ENCODE measurements at places on chromosomes 6 and 20. TPM values are rescaled to one million over a fixed set of nuclear protein-coding genes. Genes with fewer than 3 reads are reported as not detected.

DNA sequence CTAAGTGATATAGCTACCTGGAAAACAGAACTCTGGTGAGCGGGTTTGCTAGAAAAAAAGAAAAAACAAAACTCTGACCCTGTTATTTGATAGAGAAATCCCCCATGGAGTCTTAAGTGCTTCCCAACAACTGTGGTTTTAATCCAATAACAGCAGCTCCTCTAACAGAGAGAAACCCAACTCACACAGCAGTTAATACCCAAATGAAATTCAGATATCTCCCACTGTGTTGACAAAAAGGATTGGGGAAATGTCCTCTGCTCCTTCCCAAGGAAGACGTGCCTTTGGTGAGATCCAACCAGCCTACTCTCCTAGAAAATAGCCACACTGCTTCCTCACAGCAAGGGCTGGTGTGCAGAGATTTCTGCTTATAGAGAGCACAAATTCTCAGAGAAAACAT is 200.4 kb upstream of the FBXL4 start:
- DNase-seq = no peak

DNA sequence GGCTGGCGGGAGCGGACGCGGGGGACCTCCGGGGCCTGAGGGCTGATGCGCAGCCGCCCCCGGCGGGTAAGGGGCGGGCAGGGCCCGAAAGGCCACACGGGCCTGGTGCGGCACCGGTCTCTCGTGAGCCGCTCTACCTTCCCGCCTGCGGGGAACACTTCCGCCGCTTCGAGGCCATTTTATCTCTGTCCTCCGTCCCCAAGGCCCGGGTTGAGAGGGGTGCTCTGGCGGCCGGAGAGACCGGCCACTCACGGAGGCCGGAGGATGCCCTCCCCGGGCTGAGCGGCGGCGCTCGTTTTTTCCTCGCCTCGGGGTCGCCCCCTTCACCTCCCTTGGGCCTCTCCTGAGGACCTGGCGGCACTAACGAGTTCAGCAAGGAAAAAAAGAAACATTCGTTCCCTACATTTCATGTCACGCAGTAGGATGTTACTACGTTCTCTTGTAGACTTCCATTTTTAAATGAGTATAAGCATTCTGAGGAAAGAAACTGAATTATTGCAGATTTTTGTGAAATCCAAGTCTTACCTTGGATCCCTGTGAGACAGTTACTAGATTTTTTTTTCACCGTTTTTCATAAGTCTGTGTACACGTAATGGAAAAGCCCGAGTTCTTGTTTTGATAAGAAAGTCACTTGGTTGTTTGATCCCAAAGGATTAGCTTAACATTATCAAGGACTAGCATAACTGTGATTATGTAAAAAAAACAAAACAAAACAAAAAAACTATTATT is 575 bp downstream of the WTAP start:
- DNase-seq = no peak

GRCh38 chr6:15320693-15321092 is 74.8 kb downstream of the JARID2 start:
- no peak for DNase-seq

The RHAG gene
- 2.6 TPM for total RNA-seq

DNA sequence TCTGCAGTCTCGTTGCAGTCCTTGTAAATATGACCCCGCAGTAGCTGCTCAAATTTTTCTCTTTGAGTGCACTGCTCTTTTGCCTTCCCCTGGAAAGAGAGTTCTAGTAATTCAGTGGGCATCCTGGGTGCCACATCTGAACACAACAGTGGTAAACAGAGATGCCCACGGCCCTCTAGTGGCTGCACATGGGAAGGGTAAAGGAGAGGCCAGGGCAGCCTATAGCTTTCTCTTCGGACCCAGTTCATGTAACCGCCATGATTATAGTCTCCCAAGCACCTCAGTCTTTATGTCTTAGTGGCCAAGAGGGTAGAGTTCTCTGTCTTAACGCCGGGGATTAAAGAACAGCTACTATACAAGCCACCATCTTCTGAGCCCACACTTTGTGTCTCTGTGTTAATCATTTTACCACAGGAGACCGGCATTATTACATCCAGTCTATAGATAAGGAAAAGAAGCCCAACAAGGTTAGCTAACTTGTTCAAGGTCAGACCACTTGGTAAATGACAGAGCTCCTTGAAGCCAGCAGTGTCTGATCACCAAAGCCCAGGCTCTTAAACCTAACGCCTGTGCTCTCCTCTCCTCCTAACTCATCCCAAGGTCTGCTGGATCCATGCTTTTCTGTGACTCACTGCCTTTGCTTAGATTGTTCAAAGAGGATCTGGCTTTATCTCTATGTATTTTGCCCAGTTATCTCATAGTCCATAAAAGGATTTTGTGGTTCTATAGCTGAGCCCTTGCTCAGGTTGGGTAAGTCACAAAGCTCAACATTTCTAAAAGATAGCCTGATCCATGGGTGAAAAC is 81.8 kb downstream of the ISM1 start:
- DNase-seq = no peak

DNA sequence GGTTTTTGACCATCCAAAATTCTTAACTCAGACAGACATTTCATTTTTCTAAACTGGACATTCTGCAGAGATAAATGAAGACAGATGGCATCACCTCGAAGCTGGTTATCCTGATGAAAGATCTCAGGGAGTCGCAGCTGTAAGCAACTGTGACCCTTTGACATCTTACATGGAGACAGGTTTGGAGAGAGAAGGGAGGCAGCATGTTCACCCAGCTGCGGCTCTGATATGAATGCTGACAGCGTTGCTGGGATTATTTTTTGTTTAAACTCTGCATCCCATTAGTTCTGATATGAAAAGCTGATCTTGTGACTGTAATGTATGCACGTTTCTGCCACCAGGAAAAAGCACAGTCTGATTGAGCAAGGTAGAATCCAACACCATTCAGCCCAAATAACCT is 89.4 kb downstream of the C6orf118 start:
- DNase-seq = no peak

The CFAP61 gene
- 0.60 TPM for total RNA-seq

GRCh38 chr20:20711413-20711812 is 1.0 kb downstream of the RALGAPA2 start:
- no peak for DNase-seq

The FRS3 gene
- 4.8 TPM for total RNA-seq

The MCM9 gene
- 17.0 TPM for total RNA-seq

GRCh38 chr6:38127284-38127683 is 307.8 kb downstream of the ZFAND3 start:
- no peak for DNase-seq

DNA sequence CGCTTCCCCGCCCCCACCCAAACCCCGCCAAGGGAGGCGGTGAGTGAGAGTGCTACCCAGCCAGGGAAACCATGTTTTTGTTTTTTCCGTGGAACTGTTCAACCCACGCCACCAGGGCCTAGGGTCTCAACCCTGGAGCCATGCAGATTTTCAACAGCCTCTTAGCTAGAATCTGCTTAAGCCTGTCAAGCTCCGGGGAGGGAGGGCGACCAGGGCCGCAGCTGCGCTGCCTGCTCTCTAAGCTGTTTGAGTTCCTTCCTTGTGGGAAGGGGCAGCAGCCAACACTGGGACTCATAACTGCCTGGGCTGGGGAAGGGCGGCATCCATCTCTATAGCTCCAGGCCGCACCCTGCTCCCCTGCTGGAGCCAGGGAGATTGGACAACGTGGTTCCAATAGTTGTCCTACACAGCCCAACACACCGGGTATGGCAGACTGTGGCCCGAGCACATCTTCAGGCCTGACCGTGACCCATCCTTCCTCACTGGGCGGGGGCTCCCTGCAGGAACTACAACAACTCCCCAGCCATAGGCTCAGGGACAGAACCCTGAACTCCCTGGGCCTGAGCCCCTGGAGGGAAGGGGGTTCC is 1065.7 kb upstream of the MANEA start:
- DNase-seq = no peak

The FOXQ1 gene
- total RNA-seq = not detected

GRCh38 chr20:49659056-49659455 is 54.6 kb downstream of the B4GALT5 start:
- no peak for DNase-seq

GRCh38 chr6:157164972-157165371 is 158.3 kb downstream of the TMEM242 start:
- DNase-seq = no peak

DNA sequence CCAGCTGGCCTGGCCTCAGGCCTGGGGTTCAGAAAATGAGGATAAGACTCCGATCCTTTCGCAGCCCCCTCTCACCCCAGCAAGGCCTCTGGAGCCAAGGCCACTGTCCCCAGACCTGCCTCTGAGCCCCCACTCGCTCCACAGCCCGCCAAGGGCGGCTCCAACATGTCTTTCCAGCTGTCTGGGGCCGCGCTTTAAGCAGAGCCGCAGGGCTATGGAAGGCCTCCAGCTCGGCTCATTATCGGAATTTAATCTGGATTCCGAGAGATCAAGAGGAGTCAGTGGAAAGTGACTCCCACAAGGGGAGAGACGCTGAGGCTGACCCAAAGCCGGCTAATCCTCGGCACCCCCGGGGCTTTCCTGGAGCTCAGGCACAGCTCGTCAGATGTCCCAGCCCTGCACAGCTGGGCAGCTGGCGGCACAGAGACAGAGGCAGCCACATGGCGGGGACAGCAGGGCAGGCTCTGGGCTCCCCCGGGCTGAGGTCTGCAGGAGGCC is 41.8 kb downstream of the BMP7 start:
- DNase-seq = no peak

- DNase-seq = no peak
These were observed 96.6 kb downstream of the BTBD3 start for GRCh38 chr20:12014276-12014675.

- no peak for DNase-seq
These were observed 96.3 kb downstream of the ASXL1 start for GRCh38 chr20:32454164-32455145.

DNA sequence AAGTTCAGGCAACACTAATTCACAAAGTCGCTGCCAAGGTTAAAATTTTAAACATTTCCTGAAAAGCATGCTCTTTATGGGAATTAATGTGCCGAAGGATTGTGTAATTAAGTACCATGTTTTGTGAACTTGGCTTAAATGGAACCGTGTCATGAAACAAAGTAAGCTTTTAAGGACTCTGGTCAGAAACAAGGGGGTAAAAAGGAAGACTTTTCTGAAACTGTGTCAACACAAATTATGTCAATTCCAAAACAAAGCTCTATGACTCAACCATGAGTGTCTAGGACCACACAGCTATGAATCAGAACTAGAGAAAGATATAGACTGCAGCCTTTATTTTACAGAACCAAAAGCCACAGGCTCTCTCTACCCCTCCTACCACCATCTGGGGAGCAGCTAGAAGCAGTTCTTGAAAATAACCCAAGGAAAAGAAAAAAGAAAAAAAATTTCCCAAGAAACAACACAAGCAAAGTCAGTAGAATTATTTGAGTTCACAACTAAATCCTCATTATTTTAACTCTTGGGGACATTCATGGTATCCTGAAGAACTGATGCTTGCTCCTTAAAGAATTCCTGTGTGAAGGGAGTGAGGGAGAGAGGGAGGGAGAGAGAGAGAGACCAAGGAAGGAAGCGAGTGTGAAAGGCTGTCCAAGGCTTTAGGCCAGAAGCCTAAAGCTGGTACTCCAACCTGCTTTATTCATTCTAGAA is 81.9 kb downstream of the ZMYND8 start:
- no peak for DNase-seq

DNA sequence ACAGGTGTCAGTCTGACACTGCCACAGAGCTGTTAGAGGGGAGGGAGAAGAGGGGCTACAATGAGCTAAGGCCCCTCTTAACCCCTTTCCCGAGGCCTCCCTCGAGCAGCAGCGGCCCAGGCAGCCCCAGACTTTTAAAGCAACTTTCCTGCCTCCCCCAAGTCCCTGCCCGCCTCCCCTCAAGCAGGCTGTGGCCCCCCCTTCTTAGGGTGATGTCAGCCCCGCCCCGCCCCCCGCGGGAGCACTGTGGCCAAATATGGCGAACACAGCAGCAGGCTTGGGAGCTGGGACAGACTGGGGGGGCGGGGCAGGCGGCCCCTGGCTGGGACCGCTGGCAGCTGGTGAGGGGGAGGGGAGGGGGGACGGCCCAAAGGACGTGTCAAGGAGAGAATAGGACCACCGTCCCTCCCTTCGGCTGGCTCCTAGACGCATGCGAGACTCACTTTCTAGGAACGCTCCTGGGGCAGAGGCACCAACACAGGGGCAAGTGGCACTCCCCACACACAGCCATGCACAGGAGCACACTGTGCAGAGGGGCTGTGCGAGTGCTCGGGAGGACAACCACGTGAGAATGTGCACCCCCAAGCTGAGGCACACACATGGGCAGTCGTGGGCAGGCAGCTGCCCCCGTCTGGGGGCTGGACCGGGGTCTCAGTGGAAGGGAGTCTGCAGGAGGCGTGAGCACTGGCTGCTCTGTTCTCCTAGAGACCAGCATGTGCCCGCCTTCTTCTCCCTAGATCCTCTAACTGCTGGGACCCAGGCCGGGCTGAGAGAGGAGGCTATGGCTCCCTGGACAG is 6.7 kb downstream of the TEAD3 start:
- peak; percentile 39 for DNase-seq

The FAM217A gene
- total RNA-seq = not detected

The TREML2 gene
- total RNA-seq = not detected

The HUS1B gene
- total RNA-seq = not detected

GRCh38 chr6:136846046-136846445 is 23.7 kb downstream of the PEX7 start:
- no peak for DNase-seq

DNA sequence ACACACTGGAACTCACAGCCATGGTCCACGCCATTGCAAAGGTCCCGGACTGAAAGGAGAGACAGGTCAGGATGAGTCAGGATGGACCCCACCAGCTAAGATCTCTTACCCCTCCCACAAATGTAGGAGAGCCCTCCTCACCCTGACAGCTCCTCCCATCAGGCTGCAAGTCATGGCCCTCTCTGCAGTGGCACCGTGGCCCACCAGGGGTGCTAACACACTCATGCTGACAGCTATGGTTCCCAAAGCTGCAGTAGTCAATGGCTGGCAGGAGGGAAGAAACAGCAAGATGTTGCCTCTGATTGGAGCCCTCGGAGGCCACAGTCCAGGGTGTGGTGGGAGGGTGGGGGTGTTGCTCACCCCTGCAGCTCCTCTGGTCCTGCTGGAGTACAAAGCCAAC is 5.7 kb upstream of the RBPJL start:
- no peak for DNase-seq

The EPB41L1 gene
- 19.9 TPM for total RNA-seq

- DNase-seq = no peak
These were observed 6.5 kb upstream of the USP45 start for GRCh38 chr6:99521633-99522151.

The EPPIN gene
- total RNA-seq = not detected

GRCh38 chr20:63624486-63624885 is 2.4 kb downstream of the GMEB2 start:
- no peak for DNase-seq

The BTNL2 gene
- total RNA-seq = not detected

DNA sequence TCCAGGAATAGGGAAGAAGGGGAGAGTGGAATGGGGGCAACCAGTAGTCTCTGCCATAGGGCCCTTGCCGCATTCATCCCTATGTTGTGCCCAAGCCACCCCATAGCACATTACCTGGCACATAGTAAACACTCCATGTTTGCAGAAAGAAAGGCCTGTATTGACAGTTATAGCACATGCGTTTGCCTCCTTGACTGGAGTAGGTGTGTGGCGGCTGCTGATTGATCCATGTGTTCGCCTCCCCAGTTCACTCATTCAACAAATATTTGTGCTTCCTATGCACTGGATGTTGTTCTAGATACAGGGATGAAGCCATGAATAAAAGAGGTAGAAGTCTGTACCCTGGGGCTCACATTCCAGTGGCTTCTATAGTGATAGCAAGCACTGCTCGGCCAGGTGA is 19.8 kb upstream of the CCDC167 start:
- no peak for DNase-seq

The SLPI gene
- 371 TPM for total RNA-seq

The AFG1L gene
- total RNA-seq = 4.8 TPM
